Tibial artery (tissue), 4 donors: ENCODE measurements at places on chromosomes 7 and 10.

DNA sequence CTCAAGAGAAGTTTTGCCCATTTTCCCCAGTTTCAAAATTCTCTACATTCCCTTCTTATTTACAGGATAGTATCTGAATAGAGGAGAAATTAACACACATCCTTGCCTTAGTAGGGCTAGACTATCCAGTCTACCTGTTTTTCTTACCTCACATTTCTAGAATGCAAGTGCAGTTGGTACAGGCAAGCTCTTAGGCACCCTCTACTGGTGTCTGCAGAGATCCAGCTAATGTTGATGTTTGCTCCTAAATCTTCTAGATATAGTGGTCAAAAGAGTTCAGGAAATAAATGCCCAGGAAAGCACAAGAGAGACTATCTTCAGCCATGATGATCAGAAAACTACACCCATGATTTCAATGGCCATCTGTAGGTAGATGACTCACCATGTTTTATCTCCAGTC is 205.3 kb downstream of the HTR7 start:
- no peak overlapping the region for H3K27ac ChIP-seq
- no peaks in the 10 kb centered on the region for H3K27me3 ChIP-seq
- no peaks in the 10 kb centered on the region for H3K36me3 ChIP-seq
- H3K4me1 ChIP-seq, result no peaks in the 10 kb centered on the region

DNA sequence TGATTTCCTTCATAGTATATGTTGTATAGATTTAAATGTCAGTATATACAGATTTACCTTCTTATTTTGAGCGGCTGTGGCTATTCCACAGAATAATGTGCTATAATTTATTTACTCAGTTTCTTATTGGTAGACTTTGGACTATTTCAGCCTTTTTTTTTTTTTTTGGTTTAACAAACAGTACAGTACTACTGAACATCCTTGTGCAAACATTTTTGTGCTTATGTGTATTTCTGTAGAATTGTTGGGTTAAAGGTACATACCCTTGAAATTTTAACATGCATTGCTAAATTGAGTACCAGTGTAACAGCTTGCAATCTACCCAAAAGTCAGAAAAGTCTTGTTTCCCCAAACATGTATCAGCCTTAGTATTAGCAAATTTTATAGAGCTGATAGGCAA is 68.8 kb downstream of the HHEX start:
- H3K4me3 ChIP-seq, result no peak overlapping the region
- no peaks in the 10 kb centered on the region for H3K4me1 ChIP-seq
- no peak for DNase-seq
- H3K36me3 ChIP-seq, result no peaks in the 10 kb centered on the region
- peak overlapping the region; percentile 82 for H3K27ac ChIP-seq
- no peaks in the 10 kb centered on the region for H3K27me3 ChIP-seq

DNA sequence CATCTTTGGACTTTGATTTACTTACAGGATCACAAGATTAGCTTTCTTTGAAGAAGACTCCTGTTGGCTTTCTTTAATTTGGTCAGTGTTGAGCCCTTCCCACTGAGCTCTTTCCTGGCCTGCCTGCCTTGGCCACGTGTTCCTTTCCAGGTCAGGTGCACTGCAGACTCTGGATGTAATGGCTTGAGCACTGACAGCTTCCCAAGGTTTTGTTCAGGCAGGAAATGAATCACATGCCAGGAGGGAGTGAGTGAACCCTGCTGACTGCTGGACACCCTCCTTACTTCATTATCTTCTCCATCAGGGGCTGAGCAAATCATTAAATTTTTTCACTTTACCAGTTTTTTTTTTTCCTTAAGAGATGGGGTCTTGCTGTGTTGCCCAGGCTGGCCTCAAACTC is 29.8 kb downstream of the SNX10 start:
- no peaks in the 10 kb centered on the region for H3K4me1 ChIP-seq
- H3K27me3 ChIP-seq, result no peaks in the 10 kb centered on the region
- DNase-seq, result no peak
- no peak overlapping the region for H3K4me3 ChIP-seq

DNA sequence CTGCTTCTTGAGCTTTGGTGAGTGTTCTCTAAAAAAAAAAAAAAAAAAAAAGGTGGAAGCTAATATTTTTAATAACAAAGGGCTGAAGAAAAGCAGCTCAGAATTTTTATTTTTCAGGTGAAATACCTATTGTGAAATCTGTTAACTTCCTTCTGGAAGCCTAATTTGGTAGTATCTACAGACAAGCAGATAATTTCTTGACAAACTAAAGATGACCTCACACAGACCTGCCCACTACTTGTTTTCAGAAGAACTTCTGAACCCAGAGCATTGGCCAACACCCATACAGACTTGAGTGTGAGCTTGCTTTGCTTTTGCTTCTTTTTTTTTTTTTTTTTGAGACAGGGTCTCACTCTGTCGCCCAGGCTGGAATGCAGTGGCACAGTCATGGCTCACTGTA is 31.2 kb downstream of the LRRC4 start:
- no peaks in the 10 kb centered on the region for H3K27me3 ChIP-seq
- no peaks in the 10 kb centered on the region for H3K4me1 ChIP-seq
- H3K36me3 ChIP-seq, result no peaks in the 10 kb centered on the region
- no peak for DNase-seq
- no peak overlapping the region for H3K27ac ChIP-seq

DNA sequence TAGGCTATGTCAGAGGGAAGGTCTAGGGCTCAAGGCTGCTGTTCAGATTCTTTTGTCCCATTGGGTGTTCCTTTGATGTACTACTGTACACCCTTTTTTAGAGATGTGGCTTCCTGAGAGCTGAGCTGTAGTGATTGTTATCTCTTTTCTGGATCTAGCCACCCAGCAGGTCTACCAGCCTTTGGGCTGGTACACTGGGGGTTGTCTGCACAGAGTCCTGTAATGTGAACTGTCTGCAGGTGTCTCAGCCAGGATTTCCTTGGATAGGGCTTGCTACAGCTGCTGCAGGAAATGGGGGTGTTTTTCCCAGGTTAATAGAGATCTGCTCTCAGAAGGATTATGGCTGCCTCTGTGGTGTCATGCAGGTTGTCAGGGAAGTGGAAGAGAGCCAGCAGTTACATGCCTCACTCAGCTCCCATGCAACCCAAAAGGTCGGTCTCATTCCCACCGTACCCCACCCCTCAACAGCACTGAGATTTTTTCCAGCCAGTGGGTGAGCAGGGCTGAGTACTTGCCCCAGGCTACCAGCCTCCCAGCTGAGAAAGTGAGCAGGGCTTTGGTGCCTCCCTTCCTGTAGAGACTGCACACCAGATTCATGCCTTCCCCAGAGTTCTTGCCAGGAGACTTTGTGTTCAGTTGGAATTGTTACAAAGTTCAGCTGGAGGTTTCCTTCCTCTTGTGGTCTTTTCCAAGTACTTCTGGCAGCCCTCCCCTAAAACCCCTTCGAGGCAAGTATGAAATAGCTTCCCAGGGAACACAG is 63.3 kb downstream of the ZNF107 start:
- no peak overlapping the region for H3K27ac ChIP-seq
- H3K4me3 ChIP-seq, result no peak overlapping the region
- H3K27me3 ChIP-seq, result no peaks in the 10 kb centered on the region
- no peaks in the 10 kb centered on the region for H3K36me3 ChIP-seq
- no peak for DNase-seq

DNA sequence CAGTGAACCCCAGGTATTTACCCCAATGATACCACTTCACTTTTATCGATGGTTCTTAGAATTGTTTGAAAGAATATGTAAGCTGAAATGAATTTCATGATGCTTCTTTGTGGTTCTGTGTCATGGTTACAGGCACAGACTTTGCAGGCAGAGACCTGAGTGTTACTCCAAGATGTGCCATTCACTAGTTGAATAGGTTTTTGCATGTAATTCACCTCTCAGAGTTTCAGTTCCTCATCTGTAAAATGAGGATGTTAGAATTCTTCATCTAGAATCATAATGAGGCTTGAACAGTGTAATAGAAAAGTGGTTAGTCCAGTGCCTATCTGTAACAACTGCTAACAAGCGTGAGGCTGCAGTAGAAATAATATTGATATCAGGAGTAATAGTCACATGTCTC is 54.6 kb downstream of the VSTM2A start:
- no peak for DNase-seq
- no peak overlapping the region for H3K27ac ChIP-seq
- no peaks in the 10 kb centered on the region for H3K36me3 ChIP-seq
- H3K4me3 ChIP-seq, result no peak overlapping the region
- H3K4me1 ChIP-seq, result no peaks in the 10 kb centered on the region

GRCh38 chr10:3803927-3804741 is 19.1 kb upstream of the KLF6 start:
- no peak for DNase-seq
- no peak overlapping the region for H3K4me3 ChIP-seq
- no peaks in the 10 kb centered on the region for H3K27me3 ChIP-seq
